ENCODE measurements at places on chromosomes 12 and 14.
A peak's percentile ranks its signal among the peaks of the same experiment; 100 is the strongest.

GRCh38 chr12:83954071-83954789 lies 958.4 kb downstream of the SLC6A15 start:
- no peak for DNase-seq

GRCh38 chr12:75908961-75909605 lies 122.5 kb downstream of the PHLDA1 start:
- DNase-seq = no peak

- no peak for DNase-seq
These were observed 51.0 kb downstream of the MAGOHB start for GRCh38 chr12:10562306-10562933.

GRCh38 chr12:1531654-1532374 lies 62.6 kb downstream of the FBXL14 start:
- DNase-seq = no peak

- DNase-seq = no peak
These were observed at the start of gene CD9 for GRCh38 chr12:6200256-6201212. Gene CD9, plus strand, starts transcription at chr12:6200400. Its CDS starts 100 bp downstream, at chr12:6200500.

GRCh38 chr12:31880340-31880739 lies 78.9 kb upstream of the RESF1 start:
- DNase-seq = no peak

DNA sequence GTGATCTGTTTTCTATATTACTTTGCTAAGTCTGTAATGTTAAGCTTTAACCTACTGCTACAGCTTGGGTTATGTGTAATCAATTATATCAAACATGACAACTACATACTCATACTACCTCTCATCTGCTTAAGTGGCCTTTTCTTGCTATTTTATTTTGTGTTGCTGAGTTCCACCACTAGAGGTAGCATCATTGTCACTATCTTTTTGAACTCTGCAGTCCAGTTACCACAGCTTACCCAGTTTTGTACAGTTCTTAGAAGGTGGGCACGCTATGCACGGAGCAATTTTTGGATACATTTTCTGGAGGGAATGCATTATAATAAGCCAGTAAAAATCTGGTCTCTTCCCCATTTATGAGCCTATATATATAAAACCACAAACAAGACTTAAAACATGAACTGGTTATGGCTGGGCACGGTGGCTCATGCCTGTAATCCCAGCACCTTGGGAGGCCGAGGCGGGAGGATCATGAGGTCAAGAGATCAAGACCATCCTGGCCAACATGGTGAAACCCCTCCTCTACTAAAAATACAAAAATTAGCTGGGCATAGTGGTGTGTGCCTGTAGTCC lies 48.5 kb downstream of the SAV1 start:
- DNase-seq = no peak

- DNase-seq = peak; percentile 41
These were observed 71.2 kb downstream of the VCPKMT start for GRCh38 chr14:50045039-50045711.

DNA sequence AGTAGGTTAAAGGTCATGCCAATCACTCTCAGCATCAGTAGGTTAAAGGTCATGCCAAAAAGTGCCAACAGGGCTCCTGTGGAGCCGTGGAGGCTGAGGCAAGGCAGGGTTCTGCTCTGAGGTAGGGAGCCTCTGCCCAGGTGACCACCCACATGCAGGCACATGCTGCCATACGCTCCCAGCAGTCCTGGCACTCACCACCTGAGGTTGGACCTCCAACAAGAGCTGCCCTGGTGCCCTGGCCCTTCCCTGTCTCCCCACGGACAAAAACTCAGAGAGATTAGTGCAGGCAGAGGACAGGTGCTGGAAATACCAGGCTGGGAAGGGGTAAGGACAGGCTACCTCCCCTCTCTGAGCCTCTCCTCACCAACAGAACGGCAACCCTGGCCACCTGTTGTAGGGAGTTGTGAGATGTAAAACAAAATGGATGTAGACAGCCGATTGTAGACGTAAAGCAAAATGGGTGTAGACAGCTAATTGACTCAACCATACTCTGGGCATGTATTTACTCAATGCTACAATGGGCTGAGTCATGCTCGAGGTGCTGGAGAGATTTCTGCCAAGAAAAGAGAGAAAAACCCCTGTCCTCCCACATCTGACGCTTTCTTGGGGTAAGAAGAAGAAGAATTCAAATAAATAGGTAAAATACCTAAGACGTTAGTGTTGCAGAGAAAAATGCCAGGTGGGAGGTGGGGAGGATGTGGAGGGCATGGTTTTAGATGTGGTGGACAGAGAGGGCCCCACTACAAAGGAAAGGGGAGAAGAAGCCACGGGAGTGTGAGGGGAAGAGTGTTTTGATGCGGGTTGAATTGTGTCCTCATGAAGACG lies 32.4 kb downstream of the LTBP2 start:
- no peak for DNase-seq

DNA sequence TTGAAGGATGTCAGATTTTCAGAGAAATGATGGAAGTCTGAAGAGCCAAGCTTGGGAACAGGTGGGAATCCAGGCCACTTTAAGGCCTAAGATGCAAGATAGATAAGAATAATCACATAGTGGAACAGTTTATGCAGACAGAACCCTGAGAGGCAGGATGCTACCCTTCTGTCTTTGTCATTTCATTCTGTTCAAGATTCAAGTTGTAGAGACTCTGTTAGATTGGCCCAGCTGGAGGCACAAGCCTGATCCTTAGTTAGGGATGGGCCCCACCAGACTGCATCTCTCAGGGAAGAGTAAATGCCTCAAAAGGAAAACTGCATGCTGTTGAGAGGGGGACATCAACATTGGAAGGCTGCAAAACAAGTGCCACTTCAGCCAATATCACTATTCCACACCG lies 287.0 kb downstream of the PCNX1 start:
- DNase-seq = no peak

- no peak for DNase-seq
These were observed 43.3 kb downstream of the TSPAN11 start for GRCh38 chr12:30969606-30970395.

- no peak for DNase-seq
These were observed 590 bp downstream of the DDIT3 start for GRCh38 chr12:57519796-57520052.

- no peak for DNase-seq
These were observed 439.0 kb upstream of the STXBP6 start for GRCh38 chr14:25488961-25489360.

DNA sequence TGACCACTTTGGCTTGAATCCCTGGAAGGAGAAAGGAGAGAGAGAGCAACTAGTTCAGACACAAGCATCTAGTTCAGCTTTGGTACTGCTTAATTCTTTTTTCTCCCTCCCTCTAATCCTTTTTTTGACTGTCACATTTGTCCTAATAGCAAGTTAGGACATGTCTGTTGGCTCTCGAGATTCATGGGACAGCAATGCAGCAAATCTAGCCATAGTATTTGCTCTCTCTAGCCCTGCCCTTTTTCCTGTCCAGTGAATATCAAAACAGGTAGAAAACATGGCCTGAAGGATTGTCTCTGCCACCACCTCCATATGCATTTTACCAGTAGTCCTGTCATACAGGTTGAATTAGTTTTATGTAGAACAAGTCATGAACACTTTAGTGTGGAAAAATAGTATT lies 116.4 kb downstream of the PTPRB start:
- DNase-seq = no peak

DNA sequence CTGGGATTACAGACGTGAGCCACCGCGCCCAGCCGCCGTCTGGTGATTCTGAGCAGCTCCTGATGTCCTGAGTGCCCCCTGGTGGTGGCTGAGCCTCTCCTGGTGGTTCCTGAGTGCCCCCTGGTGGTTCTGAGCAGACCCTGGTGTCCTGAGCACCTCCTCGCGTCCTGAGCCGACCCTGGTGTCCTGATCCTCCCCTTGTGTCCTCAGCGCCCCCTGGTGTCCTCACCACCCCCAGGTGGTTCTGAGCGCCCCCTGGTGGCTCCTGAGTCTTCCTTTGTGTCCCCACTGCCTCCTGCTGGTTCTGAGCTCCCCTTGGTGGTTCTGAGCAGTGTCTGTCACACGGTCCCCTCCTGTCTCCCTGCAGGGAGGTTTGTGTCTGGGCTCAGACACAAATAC lies 1304.9 kb downstream of the TMEM121 start:
- no peak for DNase-seq

- DNase-seq = no peak
These were observed 92.1 kb downstream of the LRRC74A start for GRCh38 chr14:76918256-76918781.

- DNase-seq = no peak
These were observed 246.8 kb upstream of the DAAM1 start for GRCh38 chr14:58941629-58942028.

DNA sequence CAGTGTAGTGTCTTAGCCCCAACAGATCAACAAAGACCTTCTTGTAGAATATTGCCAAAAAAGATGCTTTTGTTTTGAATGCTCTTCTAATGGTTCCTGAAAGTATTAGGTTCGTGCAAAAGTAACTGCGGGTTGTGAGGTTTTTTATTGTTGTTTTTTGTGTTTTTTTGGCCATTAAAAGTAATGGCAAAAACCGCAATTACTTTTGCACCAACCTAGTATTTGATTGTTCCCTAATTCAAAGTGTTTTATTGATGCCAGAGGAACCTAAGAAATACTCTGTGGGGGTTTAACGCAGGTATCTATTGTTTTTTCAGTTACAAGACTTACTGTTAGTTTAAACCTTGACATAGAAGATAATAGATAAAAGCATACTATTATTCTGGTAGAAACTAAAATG lies 150.8 kb upstream of the DAAM1 start:
- DNase-seq = no peak

DNA sequence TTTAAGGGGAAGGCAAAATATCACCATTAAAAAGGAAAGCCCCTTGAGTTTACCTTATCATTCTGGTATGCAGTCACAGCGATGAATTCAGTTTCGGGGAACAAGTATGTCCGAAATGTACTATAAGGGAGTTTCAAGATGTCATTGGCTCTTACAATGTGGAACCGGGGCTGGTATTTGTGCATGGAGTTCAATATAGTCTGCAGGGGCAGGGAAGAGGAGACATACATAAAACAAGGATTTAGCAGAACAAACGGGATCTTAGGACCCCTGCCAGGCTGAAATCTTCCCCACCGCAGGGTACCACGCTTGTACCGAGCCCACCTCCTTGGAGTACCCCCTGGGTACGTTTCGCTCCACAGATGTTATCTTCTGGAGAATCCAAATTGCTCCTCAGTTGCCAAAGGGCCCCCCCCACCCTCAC lies 4.5 kb downstream of the TBX3 start:
- DNase-seq = no peak

DNA sequence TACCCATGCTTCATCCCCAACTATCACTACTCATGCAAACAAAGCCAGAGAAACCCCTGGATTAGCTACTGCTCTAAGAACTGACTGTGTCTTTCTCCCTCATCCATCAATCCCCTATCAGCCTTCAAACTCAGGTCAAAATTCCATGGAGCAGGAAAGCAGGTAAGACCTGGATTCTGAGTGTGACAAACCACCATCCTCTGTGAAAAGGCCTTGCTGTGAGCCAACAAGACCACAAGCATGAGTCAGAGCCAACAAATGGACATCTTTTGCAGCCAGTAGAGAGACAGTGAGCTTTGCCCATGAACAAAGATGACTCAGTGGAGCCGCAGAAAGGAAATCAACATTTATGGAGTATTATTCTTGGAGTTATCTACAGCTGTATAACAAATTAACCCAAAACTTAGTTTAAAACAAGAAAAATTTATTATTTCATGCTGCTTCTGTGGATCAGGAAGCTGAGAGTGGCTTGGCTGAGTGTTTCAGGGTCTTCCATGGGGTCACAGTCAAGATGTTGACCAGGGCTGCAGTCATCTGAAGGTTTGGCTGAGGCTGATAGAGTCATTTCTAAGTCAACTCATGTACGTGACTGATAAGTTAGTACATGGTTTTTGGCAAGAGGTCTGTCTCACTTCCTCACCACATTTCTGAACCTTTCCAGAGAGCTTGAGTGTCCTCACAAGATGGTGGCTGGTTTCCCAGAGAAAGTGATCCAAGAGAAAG lies 61.1 kb downstream of the PITPNM2 start:
- DNase-seq = no peak

DNA sequence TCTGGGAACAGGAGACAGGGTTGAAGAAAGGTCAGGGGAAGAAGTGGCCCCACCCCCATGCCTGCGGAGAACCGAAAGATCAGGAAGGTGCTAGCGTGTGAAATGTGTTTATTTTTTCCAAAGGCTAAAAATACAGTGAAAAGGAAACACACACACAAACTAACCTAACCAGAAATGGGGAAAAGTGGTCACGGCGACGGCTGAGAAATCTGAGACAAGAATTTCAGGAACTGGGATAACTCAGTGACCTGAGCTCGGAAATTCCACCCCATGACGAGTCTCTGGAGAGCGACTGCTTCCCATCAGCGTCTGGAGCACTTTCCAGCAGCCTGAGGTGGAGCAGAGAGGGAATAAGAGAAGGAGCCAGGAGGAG lies 16.6 kb upstream of the RND1 start:
- DNase-seq = no peak

DNA sequence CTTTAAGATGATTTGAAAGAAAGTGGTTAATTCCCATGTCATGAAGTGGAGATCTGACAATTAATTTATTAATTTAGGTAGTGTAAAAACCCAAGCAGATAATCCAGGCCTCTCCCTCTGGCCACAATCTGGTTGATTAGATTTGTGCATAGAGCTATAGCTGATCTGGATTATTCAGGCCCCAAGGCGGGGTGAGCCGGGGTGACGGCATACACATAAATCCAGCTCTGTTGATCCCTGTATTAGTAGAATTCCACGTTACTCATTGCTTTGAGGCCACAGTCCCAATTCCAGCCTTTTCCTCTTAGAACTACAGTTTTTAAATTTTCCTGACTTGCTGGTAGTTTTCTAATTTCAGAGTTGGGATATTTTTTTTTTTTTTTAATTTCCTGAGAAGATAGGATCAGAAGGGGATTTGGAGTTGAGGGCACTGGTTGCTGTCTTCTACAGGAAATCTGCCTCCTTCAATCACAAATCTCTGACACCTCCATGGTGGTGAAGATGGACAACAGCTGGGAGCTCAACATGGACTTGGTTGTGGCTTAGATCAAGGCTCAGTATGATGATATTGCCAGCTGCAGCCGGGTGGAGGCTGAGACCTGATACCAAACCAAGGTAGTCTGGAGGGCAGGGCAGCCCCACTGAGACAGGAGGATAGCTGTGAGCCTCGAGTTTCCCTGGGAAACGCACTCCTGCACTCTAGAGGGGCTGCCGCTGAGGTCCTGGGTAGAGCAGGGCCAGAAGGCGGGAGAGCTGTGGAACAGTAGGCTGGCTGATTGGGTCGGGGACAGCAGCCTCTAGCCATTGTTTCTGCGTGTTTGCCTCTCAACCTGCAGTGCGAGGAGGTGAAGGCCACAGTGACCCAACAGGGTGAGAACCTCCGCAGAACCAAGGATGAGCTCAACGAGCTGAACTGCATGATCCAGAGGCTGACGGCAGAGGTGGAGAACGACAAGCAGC lies 19.4 kb downstream of the KRT85 start:
- DNase-seq = no peak

Data from stimulated activated CD4-positive, alpha-beta T cell treated with anti-CD3 and anti-CD28 coated beads, Interleukin-1b, Interleukin-23, amount 100 ng/mL, for 1 hour (primary cell).